Fibroblast of mammary gland (primary cell): ENCODE measurements at places on chromosomes 13 and 19.

DNA sequence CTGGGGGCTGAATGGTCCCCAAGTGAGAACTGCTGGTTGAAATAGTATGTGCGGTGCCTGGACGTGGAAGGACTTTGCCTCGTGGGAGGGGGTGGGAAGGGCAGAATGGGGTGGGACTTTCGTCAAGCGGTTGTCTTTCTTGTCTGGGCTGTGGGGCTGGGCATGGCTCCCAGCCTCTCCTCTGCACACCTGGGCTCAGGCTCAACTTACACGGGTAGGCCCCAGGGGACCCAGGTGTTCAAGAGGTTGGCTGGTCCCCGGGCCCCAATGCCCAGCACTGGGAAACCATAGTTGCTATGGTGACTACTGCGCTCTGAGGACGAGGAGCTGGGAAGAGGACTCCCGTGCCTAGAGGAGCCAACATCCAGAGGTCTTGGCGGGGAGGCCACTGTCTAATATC lies 7.3 kb downstream of the NWD1 start:
- DNase-seq: no peak

- DNase-seq: no peak
Observed at GRCh38 chr13:99659866-99660554, 158.7 kb downstream of the TM9SF2 start.

- DNase-seq: no peak
Observed at GRCh38 chr13:50999641-51000040, 90.0 kb downstream of the RNASEH2B start.

DNA sequence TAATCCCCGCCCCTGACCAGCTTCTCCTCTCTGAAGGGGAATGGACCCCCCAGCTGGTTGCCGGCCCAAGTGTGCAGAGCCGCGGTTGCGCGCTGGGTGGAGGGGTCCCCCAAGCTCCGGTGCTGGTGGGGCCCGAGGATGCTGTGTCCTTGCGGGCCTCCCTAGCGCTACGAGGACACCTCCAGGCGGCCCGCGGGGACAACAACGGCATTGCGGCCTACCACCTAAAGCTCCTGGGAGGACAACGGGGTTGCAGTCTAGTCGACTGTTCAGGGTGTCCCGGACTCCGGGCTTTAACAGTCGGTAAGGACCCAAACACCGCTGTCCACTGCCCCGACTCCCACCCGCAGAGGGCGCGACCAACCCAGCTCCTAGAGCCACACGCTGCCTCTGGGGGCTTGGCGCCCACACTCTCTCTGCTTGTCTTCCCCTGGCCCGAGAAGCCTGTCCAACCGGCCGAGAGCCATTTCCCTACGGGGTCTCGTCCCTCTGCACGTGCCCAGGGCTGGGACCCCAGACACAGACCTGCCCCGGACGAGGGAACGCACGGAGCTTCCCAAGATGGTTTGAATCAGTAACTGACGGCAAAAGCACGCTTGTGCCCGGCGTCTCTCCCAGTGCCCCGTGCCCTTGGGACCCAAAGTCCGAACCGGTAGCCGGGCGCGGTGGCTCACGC lies 927 bp upstream of the SDHAF1 start:
- no peak for DNase-seq

- DNase-seq: peak; percentile 47
Observed at GRCh38 chr19:42280815-42281145, 11.7 kb downstream of the CIC start.

DNA sequence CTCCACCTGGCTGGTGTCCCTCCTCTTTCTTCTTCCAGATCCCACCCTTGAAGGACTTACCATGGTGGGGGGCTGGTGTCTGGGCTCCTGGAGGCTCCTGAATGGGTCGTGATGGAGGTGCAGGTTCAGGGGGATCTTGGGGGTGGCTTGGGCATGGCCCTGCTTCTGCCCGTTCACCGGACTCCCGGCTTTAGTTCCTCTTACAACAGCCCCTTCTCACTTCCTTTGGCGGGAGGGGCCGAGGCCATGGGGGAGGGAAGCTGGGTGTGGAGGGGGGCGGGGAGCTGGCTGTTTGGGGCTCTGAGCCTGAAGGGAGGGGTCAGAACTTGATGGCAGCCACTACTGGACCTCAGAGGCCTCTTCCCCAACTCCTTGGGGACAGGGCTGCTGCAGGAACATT lies at the start of gene MYO1F:
MYO1F (minus strand) TSS at position 196 of the 400 bp plus-strand sequence; CDS start at position 63, 133 bp downstream.
- DNase-seq: no peak

DNA sequence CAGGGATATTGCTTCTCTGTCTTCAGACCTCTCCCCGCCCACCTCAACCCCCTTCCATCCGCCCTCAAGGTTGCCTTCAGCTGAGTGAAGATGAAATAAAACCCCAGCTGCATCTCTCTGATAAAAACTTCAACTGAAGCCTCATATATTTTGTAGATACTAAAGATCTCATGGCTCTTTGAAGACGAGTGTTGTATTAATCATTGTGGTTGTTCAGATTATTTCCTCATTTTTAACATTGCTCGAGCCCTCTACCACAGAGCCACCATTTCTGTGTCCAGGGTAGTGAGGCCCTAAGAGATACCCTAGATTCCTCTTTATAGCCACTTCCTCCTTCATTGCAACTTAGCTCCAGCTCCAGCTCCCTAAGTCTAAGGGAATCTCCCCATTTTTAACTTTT lies 312.8 kb upstream of the ZNF507 start:
- DNase-seq: no peak

DNA sequence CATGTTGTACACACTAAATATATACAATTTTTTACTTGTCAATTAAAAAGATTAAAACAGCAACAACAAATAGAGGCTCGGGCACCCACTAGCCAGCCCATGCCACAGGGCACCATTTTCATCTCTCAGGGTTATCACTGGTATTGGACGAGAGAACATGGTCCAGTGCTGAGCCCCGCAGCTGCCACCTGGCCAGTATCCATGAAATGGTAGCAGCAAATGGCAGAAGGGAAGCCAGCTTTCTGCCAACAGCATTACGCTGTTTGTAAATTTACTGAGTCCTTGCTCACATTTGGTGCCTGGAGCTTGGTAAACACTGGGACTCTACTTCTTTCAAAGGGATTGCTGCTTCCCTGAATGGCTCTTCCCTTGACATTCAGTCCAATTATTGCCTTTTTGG lies 87.9 kb upstream of the WASF3 start:
- no peak for DNase-seq

GRCh38 chr19:35214766-35215422 lies 13.6 kb downstream of the FAM187B start:
- no peak for DNase-seq

GRCh38 chr13:72567566-72567965 lies 159.9 kb downstream of the MZT1 start:
- no peak for DNase-seq
